ENCODE measurements at places on chromosomes 6 and 20.

DNA sequence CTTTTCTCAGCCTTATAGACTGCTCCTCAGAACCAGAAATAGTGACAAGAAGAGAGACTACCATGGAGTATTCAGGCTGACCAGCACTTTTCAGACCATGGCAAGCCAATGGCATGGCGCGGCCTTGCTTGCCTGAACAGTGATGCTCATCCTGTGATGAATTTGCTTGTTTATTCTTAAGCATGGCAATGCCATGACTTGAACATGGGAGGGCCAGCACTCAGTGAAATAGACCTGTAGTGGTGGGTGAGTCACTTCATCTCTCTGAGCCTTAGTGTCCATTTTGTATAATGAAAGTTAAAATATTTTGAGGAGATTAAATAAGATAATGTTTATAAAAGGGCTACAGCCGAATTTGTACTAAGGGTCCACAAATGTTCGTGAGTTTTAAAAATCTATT is 79.1 kb downstream of the LRRC1 start:
- no peak for DNase-seq

DNA sequence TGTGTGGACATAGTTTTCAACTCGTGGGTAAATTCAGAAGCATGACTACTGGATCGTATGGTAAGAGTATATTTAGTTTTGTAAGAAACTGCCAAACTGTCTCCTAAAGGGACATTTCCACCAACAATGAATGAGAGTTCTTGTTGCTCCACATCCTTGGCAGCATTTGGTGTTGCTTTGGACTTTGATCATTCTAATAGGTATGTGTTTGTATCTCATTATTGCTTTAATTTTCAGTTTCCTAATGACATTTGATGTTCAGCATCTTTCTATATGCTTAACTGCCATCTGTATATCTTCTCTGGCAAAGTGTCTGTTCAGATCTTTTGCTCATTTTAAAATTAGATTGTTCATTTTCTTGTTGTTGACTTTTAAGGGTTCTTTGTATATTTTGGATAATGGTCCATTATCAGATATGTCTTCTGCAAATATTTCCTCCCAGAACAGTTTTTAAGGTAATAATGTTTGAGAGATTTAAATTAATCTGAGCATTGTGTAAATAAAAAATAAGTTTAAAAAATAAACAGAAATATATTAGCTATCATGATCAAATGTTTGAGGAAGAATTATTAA is 138.7 kb downstream of the CCDC170 start:
- no peak for DNase-seq

GRCh38 chr6:18444111-18444510 is 57.0 kb downstream of the RNF144B start:
- DNase-seq = no peak

GRCh38 chr20:53034899-53035298 is 62.7 kb downstream of the TSHZ2 start:
- DNase-seq = no peak

DNA sequence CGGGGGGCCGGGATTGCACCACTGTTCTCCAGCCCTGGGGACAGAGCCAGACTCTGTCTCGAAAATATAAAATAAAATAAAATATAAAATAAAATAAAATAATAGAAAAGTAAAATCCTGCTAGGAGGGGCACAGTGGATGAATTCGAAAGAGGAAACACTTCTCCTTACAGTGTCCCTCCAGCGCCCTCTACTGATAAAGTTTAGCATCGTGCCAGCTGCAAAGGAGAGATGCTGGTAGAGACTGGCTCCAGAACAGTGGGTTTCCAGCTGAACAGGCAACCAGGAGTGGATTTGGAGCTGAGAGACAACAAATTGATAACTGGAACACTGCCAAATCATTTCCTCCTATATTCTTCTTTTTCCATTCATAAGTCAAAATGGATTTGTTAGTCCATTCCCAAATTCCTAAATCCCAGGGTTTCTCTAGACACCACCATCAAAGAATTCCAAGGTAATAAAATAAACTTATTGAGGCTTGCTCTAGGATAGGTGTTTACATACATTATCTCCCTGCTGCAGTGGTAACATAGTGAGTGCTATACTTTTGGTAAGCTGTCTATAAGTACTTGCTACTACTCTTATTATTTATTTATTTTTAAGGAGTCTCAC is 31.7 kb upstream of the TBPL1 start:
- peak; percentile 75 for DNase-seq

DNA sequence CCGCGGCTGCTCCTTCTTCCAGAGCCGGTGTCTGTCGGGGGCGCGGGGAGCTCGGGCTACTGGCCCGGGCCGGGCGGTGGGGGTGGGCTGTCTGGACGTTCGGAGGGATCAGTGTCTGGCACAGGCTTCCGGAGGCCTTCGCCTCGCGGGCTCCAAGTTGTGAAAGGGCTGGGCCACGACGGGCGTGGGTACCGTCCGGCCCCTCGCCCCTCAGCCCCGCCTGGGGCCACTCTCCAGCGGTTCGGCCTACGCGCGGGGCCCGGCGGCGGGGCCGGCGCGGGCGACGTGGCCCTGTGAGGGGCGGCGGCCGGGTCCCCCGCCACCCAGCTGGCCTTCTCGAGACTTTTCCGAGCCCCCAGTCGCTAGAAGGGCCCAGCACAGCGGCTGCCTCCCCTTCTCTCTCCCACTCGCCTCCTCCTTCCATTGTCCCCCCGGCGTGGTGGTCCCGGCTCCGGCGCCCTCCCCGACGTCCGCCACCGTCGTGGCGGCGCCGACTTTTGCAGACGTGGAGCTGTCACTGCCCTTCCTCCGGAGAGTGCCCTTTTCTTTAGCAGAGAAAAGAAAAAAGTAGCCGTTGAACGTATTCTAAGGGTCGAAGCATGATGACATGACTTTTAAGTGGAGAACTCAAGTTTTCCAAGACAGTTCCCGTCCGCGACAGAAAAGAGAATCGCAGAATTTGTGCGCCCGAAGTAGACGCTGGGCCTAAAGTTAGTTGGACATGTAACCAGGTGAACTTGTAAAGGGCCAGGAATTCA is 571 bp downstream of the ITCH start:
- DNase-seq = no peak

- DNase-seq = no peak
Measured at GRCh38 chr6:42269974-42270510, 52.4 kb upstream of the MRPS10 start.

DNA sequence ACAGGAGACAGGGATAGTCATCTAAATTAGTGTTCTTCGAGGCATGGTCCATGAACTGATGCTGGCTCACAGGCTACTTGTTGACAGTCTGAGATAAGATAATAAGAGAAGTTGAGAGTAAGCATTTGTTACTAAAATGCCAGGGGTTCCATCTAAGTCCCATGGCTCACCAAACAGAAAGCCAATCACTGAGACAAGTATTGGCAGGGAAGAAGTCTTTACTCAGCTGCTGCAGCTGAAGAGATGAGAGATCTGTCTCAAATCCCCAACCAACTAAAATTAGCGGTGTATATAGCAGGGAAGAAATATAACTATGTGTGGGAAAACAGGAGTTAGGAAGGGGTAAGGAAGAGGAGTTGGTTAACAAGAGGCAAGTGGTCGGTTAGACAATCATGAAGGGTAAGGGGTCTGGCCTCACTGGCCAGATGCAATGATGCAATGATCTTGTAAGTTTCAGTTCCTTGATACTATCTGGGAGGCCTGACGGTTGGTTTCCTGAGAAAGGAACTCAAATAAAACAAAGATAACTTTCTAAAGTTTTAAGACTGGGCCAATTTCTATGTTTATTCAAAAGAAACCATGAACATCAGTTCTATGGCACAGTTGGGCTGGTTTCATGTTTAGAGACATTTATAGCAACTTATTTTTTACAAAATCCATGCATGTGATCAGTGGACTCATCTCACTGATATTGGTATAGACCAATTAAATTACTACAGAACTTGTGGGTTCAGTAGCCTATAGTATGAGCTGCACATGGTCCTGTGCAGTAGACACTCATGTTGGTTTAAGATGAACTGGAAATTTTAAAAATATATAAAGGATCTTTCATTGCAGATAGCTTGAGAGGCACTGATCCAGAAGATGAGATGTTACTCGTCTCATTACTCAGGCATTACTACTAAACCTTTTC is 9.9 kb upstream of the HEBP2 start:
- DNase-seq = no peak

DNA sequence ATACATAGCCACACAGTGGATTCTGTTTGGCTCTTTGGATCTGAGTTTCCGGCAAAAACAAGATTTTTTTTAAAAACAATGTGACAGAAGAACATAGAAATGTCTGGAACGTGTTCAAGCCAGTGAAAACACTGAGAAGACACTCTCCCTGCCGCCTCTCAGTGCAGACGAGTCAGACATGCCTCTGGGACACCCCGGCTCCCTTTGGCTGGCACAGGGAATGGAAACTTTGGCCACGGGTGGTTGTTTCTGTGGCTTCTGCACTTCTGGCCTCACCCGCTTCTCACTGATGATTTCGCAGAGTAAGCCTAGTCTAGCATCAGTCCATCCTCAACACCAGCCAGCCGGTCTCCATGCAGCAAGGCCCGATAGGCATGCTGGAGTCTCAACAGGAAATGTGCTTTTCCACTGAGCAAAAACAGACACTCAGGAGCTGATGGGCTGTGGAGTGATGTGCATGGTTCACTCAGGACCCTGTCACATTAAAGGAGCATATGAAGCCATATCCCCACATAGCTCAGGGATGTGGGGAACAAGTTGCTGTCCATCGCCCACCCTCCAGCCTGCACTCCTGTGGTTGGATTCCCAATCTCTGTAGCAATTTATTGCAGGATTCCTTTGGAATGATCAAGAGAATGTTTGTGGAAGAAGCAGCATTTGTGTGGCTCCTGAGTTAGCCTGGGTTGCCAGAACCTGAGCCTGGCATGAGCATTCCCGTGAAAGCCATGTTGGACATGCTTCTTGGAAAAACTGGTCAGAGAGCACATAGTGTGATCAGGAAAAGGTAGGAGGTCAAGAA is 262.0 kb upstream of the RIN2 start:
- DNase-seq = no peak

- DNase-seq = no peak
Measured at GRCh38 chr20:14957402-14957801, 620.0 kb upstream of the FLRT3 start.

DNA sequence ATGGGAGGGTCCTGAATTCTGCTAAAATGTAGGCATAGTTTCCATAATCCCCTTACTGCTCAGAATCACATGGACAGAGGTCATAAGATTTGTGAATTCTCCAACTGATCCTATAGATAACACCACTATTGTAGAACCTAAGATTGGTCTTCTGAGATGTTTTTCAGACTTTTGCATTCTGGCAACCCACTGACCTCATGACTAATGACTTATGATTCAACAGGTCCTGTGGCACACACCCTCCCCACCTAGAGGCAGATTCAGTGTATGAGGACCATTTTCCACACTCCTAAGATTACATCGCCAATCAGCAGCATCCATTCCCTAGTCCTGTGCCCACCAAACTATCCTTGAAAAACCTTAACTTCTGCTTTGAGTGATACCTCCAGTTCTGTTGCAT is 207.2 kb downstream of the BTBD9 start:
- no peak for DNase-seq

- peak; percentile 50 for DNase-seq
Measured at GRCh38 chr20:6142348-6142993, 19.6 kb upstream of the FERMT1 start.

DNA sequence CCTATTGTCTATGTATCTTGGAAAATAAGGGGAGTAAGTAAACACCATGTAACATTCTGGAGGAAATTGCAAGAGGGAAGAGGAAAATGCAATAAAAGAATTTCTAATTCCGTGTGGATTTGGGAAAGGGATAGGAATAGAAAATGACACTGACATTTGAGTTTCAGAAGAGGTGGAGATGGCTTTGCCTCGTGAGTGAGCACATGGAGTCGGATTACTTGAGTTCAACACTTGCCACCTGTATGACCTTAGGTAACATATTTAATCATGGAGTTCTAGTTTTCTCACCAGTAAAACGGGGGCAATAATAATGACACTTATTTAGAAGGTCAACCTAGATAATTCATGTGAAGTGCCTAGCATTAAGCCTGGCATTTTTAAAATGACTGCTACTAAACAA is 10.8 kb upstream of the PBOV1 start:
- no peak for DNase-seq

DNA sequence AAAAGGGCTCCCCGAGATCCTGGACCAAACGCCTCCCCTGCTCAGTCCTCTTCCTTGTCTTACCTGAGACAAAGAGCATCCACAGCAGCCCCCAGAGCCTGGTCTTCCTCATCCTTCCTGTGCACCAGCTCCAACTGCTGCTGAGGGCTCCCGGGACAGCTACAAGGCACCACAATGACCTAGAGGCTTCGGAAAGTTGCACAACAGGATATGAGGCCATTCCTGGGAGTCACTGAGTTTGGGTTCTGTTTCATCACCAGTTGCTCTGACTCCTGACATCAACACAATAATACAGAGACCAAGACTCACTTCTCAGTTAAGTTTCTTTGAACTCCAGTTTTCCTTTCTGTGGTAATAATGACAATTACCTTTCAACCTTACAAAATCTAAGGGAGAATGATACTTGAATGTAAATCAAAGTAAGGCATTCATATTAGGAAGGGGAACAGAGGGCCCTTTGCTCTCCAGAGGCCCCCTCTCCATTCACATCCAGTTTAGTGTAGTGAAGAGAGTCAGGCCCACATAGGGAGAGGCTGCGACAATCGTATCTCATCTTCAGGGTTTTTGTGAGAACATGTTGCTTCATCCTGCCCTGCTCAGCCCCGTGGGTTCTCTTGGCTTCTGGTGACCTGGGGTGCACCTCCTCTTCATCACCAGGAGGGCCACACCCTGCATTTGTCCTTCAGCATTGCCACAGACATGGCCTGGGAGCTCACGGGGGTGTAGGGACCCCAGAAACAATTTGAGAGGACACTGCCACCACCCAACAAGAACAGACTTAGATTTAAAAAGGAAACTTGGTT is at the start of gene TREM1:
TREM1 (minus strand) TSS at position 139 of the 803 bp plus-strand sequence; CDS start at position 112, 27 bp downstream.
- peak; percentile 18 for DNase-seq

DNA sequence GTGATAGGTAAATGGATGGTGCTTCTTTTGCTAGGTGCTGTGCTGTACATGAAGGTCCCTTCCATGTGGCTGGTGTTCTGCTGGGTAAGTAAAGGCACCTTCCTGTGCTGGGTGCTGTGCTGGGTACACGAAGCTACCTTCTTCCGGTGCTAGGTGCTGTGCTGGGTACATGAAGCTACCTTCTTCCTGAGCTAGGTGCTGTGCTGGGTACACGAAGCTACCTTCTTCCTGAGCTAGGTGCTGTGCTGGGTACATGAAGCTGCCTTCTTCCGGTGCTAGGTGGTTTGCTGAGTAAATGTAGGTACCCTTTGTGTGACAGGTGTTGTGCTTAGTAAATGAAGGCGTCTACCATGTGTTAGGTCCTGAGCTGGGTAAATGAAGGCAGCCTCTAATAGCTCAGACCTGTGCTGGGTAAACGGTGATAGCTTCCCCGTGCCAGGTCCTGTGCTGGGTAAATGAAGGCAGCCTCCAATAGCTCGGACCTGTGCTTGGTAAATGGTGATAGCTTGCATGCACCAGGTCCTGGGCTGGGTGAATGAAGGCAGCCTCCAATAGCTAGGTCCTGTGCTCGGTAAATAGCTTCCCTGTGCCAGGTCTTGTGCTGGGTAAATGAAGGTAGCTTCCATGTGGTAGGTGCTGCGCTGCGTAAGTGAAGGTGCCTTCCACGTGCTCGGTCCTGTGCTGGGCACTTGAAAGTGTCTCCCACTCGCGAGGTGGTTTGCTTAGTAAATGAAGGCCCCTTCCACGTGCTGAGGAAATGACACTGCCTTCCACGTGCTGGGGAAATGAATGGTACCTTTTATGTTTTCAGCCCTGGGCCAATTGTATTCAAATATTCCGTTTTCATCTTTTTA is 115.5 kb downstream of the ERMARD start:
- no peak for DNase-seq

Measured in CD4-positive, alpha-beta T cell treated with Interleukin-10 for 1 hour (primary cell).